Bronchial smooth muscle cell (primary cell): ENCODE measurements at places on chromosomes 16 and 17. TPM values are rescaled to one million over a fixed set of nuclear protein-coding genes. Genes with fewer than 3 reads are reported as not detected.

Gene AHSP
- not detected in 2 replicates for total RNA-seq

Gene CLEC18A
- under 0.01 and 0.52 TPM in 2 replicates for total RNA-seq

Gene PIMREG
- 0.60 and 4.4 TPM in 2 replicates for total RNA-seq

Gene MMP25
- under 0.01 TPM in 1 of 2 replicates, not detected in the other for total RNA-seq

Gene TMEM238L
- total RNA-seq: not detected in 2 replicates

Gene ARHGAP44
- 0.95 and 1.0 TPM in 2 replicates for total RNA-seq

Gene ACD
- total RNA-seq: 9.9 and 10.6 TPM in 2 replicates

Gene CLEC19A
- not detected in 2 replicates for total RNA-seq

Gene THAP11
- 27.1 and 51.8 TPM in 2 replicates for total RNA-seq

Gene OXLD1
- total RNA-seq: 37.0 and 39.0 TPM in 2 replicates

Gene MT4
- total RNA-seq: not detected in 2 replicates

Gene MEFV
- total RNA-seq: under 0.01 and 0.09 TPM in 2 replicates

Gene SLFN11
- 35.1 and 51.2 TPM in 2 replicates for total RNA-seq

Gene SLC52A1
- 0.32 TPM in 1 of 2 replicates, not detected in the other for total RNA-seq

Gene ALOX12
- 0.09 TPM in 1 of 2 replicates, not detected in the other for total RNA-seq

Gene MYO19
- 23.4 and 30.1 TPM in 2 replicates for total RNA-seq

Gene FOXN1
- not detected in 2 replicates for total RNA-seq

Gene HBA2
- not detected in 2 replicates for total RNA-seq

Gene RMI2
- 1.5 and 6.1 TPM in 2 replicates for total RNA-seq

Gene FOXF1
- 7.1 TPM in 2 replicates for total RNA-seq

Gene SLC5A11
- not detected in 2 replicates for total RNA-seq

Gene ACE
- total RNA-seq: 12.6 and 18.0 TPM in 2 replicates

Gene DUS2
- 12.3 and 13.4 TPM in 2 replicates for total RNA-seq

Gene MEIOB
- total RNA-seq: not detected in 2 replicates

Gene HOXB5
- 0.09 and 0.16 TPM in 2 replicates for total RNA-seq

Gene KRT20
- total RNA-seq: not detected in 2 replicates

Gene SLC9A5
- total RNA-seq: 1.1 and 2.2 TPM in 2 replicates

Gene CA5A
- not detected in 2 replicates for total RNA-seq

Gene MFAP4
- total RNA-seq: 47.1 and 105 TPM in 2 replicates

Gene PDE6G
- not detected in 2 replicates for total RNA-seq

Gene ATP1B2
- not detected in 2 replicates for total RNA-seq

Gene TBC1D3E
- total RNA-seq: not detected in 2 replicates

Gene C16orf54
- total RNA-seq: not detected in 2 replicates

Gene ZACN
- under 0.01 TPM in 1 of 2 replicates, not detected in the other for total RNA-seq

Gene ZNF174
- 4.8 and 6.3 TPM in 2 replicates for total RNA-seq

Gene UNC45B
- under 0.01 TPM in 1 of 2 replicates, not detected in the other for total RNA-seq

Gene RNF222
- not detected in 2 replicates for total RNA-seq

Gene NQO1
- 584 and 702 TPM in 2 replicates for total RNA-seq

Gene ASB16
- total RNA-seq: 0.16 TPM in 1 of 2 replicates, not detected in the other

Gene KIF2B
- not detected in 2 replicates for total RNA-seq

Gene HOXB8
- total RNA-seq: under 0.01 TPM in 1 of 2 replicates, not detected in the other

Gene SYNGR3
- 2.7 and 2.9 TPM in 2 replicates for total RNA-seq

Gene GLIS2
- 2.4 and 3.1 TPM in 2 replicates for total RNA-seq
